ENCODE measurements at places on chromosomes 5 and 9.

- no peak for DNase-seq
Measured at GRCh38 chr9:4922730-4923129, 62.3 kb upstream of the JAK2 start.

DNA sequence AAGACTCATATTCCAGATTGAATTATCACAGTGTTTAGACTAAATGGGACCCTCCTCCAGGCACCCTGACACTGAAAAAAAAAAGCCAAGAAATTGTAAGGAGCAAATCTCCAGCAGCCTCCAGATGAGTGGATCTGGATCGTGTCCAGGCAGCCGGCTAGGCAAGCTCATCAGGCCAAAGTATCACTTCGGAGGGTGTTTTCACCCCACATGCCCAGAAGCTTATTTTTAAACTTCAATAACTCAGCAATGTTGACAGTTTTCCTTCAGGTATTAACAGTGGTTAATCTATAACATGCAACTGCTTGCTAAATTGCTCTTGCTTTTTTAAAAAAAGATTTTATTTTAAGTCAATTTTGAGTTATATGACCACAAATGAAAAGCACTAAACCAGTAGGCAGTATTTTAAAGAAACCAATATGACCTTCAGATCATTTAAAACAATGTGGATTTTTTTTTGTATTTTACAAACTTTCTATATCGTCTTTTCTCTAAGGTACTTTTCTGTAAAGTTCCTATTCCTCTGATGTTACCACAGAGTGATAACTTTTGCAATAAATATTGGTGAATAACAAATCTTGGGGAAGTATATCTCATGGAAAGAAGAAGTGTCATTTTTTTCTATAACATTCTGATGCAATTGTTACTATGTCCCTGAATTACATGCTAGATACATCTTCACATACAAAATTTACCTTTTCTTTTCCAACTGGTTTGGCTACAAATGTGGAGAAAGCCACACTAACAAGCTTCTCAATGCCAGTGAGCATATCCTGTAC lies 30.7 kb downstream of the ACOT12 start:
- no peak for DNase-seq

- no peak for DNase-seq
Measured at GRCh38 chr5:179192891-179193470, 132.8 kb downstream of the ZNF354C start.

GRCh38 chr9:73137914-73138313 lies 13.8 kb upstream of the ANXA1 start:
- no peak for DNase-seq

GRCh38 chr5:67537439-67538148 lies 341.0 kb upstream of the CD180 start:
- DNase-seq = no peak

- DNase-seq = no peak
Measured at GRCh38 chr5:140054086-140054689, 11.1 kb upstream of the NRG2 start.

GRCh38 chr5:151070449-151070848 lies 10.4 kb downstream of the TNIP1 start:
- DNase-seq = no peak

GRCh38 chr9:79641070-79641469 lies 69.3 kb downstream of the TLE4 start:
- no peak for DNase-seq

DNA sequence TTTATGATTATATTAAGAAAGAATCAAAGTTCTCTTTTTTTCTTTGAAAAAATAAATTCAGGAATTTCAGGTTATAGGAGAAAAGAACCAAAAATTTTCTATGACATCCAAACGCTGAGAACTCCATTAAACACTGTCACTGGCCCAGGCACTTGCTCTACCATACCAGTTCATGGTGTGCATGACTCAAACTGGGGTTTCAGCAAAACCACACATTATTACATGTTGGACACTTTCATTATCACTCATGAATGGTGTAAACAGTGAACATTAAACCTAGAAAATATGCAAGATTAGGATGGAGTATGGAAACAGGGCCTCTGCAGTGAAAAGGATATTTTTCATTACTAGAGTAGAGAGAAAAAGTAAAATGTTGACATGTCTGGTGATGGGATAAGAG lies 369.9 kb upstream of the FAM174A start:
- no peak for DNase-seq

DNA sequence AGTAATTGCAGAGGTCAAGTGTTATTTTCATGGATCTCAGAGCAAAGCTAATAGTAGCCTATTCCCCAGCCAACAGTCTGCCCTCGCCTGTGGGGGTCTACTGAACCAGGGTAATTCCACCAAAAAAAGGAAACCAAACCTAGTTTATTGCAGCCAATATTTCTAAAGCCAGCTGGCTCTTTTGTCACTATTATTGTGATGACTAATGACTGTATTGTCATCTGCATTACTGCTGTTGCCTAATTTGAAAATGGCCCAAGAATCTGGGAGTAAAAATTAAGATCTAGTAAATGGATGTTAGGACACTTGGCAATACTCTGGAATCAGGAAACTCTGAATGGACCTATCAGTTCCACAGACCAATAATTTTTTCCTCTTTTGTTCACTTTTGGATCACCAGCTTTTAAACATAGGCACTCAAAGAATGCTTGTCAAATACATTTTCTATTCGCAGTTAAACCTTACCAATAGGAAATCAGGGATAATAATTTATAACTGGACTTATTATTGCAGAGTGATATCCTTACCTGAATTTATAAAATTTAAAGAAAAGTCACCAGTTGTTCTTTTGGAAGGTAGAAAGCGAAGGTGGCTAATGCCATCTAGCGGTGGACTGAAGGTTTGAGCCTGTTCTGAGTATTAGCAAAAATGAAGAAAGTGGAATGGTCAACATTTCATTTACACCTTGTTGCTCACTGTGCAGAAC lies 69.2 kb downstream of the SYK start:
- peak; percentile 22 for DNase-seq

GRCh38 chr9:22278426-22278825 lies 168.2 kb upstream of the DMRTA1 start:
- no peak for DNase-seq

- no peak for DNase-seq
Measured at GRCh38 chr5:175724314-175725275, 66.7 kb downstream of the HRH2 start.

- DNase-seq = no peak
Measured at GRCh38 chr9:122551371-122551770, 1.5 kb upstream of the OR1N2 start.

DNA sequence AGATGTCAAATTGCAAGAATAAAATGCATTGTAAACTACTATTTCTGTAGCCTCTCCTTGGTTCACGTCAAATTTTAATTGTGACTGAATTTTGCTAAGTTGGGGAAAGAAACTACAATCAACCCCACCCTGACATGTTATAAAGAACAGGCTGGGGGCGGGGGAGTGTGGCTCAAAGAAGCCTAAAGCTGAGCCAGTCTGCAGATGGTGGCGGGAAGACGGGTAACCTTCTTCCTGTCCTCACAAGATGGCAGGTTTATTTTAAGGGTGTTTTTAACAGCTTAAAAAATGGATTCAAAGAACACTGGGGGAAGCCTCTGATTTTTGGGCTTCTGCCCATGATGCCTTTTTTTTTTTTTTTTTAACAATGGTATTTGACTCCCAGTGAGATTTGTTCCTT lies 68.5 kb upstream of the MELK start:
- no peak for DNase-seq

DNA sequence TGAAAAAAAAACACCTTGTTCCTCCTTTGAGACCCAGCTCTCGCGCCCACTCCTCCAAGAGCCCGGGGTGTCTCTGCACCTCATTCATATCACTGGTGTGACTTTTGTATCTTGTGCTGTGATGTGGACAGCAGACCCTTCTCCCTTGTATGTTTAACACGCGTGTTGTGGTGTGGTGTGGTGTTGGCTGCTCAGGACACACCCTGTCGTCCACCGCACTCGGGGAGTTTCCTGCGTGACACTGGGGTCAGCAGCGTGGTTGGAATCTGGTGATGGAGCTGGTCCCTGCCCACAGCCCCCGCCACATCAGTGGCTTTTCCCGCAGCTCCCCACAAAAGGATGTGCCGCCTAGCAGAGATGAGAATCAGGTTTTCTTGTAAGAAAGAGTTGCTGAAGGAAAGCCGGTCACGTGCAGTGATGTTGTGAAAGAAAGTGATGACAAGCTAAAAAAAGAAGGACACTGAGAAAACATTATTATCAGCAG lies 61.5 kb downstream of the TENT4A start:
- DNase-seq = no peak

DNA sequence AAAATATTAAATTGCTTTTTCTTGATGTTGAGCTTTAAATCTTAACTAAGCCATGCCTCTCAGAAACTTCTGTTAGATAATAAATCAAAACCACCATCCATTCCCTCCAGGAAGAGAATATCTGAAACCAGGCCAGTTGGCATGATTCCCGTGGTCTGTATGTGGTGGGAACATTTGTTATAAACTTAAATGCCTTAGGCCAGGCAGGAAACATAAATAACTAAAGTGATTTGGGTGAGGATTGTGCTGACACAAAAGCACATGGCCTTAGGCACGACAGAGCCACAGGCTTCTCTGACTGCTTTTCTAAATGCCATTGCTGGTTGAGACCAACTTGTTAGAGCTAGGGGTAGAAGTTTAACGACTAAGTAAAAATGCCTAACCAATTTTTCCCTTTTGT lies 255.9 kb downstream of the GABRG2 start:
- peak; percentile 7 for DNase-seq

DNA sequence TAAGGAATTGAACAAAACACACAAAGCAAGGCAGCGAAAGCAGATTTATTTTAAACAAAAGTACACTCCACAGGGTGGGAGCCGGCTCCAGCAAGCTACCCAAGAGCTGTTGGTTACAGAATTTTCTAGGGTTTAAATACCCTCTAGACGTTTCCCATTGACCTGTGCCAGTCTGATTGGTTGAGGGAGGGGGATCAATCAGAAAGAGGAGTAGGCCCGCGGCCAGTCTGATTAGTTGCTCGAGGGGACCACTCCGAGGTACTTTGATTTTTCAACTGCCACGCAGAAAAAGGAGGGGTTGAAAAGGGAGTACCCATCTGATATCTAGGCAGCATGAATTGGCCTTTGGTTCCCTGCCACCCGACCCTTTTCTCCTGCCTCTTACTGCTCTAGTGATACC lies 998 bp downstream of the SRP19 start:
- DNase-seq = no peak

DNA sequence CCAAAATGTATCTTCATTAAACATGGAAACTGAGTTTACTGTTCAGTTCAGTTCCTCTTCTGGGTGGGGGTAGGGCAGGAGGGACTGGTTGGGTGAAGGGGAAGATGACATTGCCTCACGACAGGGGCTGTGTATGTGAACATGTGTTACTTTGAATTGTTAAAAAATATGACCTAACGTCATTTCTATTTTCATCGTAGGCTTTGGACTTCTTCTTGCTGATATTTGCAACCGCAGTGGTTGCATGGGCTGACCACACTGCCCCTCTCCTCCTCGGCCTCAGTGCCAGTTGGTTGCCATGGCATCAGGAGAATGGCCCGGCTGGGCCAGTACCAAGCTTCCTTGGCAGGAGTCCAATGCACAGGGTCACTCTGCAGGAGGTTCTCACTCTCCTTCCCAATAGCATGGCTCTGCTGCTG lies 41.5 kb downstream of the HACD4 start:
- no peak for DNase-seq

DNA sequence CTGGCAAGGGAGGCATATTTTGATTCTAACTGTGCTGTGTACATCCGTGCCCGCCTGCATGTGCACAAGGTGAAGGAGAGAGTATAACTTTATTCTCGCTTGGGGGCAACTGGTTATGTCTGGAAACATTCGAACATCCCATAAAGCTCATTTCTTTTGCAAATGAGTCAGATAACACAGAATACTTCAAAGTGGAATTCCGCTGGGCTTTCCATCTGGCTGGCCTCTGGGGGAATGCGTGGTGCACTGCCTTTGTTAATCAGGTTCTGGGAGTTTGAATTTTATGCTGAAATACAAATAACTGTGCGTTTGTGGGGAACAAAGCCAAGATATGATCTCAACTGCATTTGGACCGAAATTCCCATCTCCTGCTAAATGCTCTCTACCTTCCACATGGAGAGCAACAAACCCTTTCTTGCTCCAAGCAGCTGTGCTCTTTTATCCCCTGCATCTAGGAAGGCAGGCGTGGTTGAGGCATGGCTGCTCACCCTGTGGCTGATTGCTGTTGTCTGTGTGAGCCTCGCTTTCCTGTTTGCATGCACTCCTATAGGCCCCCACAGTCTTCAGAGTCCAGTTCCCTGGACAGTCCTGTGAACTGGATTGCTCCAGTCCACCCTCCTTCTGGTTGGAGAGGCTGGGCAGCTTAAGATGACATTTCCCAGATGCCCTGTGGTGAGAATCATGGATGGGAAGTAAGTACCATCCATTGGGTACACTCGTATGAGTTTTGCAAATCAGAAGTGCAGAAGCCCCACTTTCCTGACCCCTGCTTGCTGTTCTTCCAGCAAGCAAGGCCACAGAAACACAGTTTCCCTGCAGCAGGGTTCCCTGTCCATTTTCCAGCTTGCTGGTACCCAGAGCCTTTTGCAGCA lies 82.9 kb upstream of the ALDH1B1 start:
- no peak for DNase-seq

GRCh38 chr9:23538461-23539003 lies 287.5 kb downstream of the ELAVL2 start:
- no peak for DNase-seq

DNA sequence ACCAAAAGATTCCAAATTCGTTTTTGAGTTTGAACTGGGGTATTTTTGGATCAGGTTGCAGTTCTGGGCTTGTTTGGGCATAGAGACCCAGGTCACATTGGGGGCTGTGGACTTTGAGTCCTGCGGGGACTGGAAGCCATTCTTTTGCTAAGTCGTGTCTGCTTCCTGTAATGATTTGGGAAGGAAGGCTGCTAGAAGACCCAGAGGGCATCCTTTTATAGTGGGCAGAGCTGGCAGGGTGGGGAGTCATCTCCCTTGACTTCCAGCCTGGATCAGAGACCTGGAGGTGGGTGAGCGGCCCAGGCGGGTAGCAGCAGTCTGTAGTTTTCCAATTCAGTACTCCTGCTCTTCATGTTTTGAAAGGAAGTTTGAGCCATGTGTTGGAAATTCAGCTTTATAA lies 11.3 kb downstream of the ZNF618 start:
- no peak for DNase-seq

DNA sequence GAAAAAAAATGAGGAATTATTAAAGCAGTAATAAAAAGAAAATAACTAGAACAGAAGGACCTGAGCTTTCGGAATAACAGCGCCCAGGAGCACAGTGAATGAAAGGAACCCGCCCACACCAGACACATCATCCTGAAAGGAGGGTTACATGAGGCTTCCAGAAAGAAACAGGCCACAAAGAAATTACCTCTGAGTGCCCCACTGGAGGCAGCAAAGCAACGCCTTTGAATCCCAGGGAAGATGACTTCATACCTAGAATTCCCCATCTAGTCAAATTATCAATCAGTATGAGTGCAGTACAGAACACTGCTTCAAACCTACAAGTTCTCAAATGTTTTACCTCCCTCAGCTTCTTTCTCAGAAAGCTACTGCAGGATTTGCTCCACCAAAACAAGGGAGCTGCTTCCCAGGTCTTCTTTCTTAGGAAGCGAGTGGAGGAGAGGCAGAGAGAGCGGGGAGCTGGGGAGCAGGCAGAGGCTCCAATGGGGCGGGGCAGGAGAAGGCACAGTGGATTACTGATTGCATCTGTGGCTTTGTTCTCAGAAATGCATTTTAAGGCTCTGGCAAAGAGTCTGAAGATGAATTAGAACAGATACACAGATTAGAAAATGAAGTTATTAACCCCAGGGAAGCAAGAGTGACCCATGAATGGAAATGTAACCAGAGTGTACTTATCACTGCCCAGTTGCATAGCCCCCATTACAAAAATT lies 87.1 kb downstream of the SEMA4D start:
- no peak for DNase-seq

GRCh38 chr5:81904861-81905260 lies 67.0 kb upstream of the ATG10 start:
- no peak for DNase-seq

- no peak for DNase-seq
Measured at GRCh38 chr5:100902440-100903038, 543 bp downstream of the ST8SIA4 start.

All from right renal pelvis (tissue), 4 donors.